ENCODE measurements at places on chromosomes 16 and 17. TPM values are rescaled to one million over a fixed set of nuclear protein-coding genes. Genes with fewer than 3 reads are reported as not detected.

Gene HIGD1B
- total RNA-seq = not detected

Gene C17orf100
- 0.07 TPM for total RNA-seq

Gene FOXJ1
- not detected for total RNA-seq

Gene TEN1
- 13.9 TPM for total RNA-seq

Gene AGRP
- not detected for total RNA-seq

Gene CDK5R1
- total RNA-seq = 2.7 TPM

Gene CD68
- 28.8 TPM for total RNA-seq

Gene CHAD
- total RNA-seq = not detected

Gene AIPL1
- 0.67 TPM for total RNA-seq

Gene NPIPA5
- total RNA-seq = 5.1 TPM

Gene TBC1D26
- not detected for total RNA-seq

Gene MILR1
- total RNA-seq = 20.6 TPM

Gene GPR179
- not detected for total RNA-seq

Gene IKZF3
- total RNA-seq = not detected
